Activated T-helper 17 cell treated with anti-CD3 and anti-CD28 coated beads, Interleukin-2, amount 50 U/mL, for 72 hours (primary cell): ENCODE measurements at places on chromosomes 7 and 10.

GRCh38 chr7:22688084-22688483, 38.9 kb upstream of the IL6 start:
- ATAC-seq: no peak

DNA sequence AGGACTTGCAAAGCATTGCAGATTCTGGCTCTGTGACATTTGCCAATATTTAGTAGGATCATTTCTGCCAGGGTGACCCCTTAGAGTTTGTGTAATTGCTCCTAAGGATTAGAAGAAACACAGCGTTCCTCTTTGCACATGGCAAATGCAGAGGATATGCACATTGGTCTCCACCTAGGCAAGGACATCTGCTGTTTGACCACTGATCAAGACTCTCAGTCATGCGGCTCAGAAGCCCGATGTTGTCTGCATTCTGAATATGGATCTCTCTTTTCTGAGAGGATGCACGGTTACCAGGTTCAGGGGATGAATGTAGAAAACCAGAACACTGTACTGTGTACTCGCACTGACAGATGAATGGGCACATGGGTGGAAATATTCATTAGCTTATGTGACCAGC, 180.6 kb upstream of the AGK start:
- ATAC-seq: no peak

DNA sequence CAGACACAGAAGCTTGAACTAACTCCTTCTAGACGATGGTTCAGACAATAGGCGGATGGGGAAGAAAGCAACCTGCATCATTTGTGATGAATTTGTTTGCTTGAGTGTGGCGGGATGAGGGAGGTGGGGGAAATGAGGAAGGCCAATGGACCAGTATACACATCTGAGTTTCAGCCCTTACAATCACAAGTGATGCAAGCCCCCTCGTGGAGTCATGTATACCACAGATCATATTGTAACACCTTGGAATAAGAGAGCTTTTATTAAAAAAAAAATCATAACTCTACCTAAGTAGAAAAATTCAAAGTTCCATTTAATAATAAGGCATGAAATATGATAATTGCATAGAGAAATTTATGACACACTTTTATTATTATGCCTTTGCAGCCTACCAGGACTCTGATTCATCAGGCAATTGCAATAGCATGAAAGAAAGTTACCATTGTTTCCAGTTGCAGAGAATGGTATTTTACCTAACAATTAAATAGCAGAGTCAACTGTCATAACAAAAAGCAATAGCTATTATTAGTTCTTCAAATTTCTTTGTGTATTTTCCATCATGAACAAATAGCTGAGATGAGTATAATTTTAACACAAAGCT, 230.2 kb upstream of the AKR1E2 start:
- no peak for ATAC-seq

DNA sequence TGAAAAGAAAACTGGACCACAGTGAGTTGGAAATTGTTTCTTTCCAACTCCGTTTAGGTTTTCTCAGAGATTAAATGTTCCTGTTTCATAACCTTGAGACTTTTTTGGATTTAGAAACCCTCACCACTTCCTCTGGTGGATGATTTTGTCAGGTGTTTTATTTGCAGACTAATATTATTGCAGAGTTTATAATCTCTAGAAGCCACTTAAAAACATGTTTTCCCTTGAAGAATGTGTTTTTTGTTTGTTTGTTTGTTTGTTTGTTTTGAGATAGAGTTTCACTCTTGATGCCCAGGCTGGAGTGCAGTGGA, 520 bp upstream of the MICU1 start:
- ATAC-seq: no peak

- ATAC-seq: no peak
Measured at GRCh38 chr7:128017460-128017859, 13.8 kb downstream of the LRRC4 start.

DNA sequence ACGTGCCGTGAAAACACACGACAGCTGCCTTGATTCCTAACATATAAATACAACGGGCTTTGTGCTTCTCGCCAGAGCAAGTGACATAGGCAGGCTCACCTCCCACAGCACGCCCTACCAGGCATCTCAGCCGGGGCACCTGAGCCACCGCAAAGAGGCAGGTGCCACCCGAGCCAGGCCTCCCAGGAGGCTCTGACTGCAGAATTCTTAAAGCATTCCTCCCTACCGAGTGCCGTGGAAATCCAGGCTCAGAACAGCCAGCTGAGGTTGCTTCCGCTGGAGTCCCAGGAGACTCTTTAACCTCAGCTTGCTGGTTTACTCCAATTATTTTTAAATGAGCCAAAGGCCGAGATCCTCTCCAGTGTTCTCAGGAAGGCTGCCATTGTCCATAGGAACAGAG, 206.5 kb downstream of the USP6NL start:
- ATAC-seq: no peak

DNA sequence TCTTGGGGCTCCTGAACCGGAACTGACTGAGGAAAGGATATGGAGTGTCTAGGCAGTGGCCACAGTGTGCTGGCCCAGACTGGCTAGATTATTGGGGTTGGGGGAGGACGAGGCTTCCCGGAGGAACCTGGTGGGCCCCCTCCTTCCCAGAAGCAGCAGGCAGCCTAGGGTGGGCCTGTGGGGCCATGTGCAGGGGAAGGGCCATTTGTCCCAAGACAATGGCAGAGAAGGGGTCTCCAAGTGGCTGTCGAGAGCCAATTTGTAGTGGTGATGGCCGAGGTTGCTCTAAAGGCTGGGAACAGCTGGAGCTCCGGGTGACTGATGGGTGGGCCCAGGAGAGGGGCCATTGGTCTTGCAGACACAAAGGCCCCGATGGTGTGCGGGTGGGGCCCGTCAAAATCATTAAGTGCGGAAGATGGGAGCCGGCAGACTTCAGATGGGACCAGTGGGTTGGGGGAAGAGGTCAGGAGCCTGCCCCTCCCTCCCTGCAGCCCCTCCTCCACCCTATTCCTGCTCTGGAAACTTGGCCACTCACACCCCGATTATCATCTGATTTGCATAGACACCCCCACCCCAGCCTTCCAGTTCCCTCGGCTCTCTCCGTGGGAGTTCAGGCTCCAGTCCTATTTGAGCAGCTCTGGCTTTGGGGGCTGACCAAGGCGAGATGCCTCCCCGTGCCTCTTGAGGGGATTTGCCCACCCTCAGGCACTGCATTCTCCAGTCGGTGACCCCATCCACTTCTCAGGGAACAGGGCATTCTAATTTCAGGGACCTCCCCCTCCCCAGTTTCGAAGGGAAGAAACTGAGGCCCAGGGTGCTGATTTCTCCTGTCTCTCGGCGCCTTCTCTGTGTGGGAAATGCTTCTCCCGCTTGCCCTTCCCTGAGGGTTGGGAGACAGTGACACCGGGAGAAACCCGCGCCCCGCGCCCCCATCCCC, 36.0 kb upstream of the PAX2 start:
- ATAC-seq: no peak
